ENCODE measurements at places on chromosomes 11 and 22. TPM values are rescaled to one million over a fixed set of nuclear protein-coding genes. Genes with fewer than 3 reads are reported as not detected.

GRCh38 chr11:83456075-83456474 is 169.9 kb upstream of the CCDC90B start:
- no peak overlapping the region for H3K27ac ChIP-seq
- H3K4me3 ChIP-seq = no peak overlapping the region
- DNase-seq = no peak
- no peaks in the 10 kb centered on the region for H3K4me1 ChIP-seq

DNA sequence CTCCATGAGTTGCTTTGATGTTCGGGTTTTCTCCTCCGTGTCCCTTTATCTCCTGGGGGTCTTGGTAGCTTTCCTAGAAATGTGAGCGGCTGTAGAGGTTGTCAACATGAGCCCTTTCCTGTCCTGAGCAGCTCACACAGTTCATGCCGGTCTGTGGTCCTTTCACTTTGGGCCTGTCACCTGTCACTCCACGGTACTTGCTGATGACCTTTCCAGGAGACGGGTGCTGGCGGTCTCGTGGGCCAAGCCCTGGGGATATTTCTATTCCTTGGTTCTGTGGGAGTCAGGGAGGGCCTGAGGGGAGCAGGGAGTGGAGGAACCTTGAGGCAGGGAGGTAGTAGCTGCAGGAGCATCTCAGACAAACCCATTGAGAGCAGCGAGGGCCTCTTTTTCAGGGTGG is 20.9 kb upstream of the FGF4 start:
- H3K27me3 ChIP-seq = peaks cover 31% of the 10 kb centered on the region
- H3K4me1 ChIP-seq = no peaks in the 10 kb centered on the region
- no peak overlapping the region for H3K4me3 ChIP-seq
- H3K27ac ChIP-seq = no peak overlapping the region

- H3K4me1 ChIP-seq = no peaks in the 10 kb centered on the region
- no peak for DNase-seq
- H3K27me3 ChIP-seq = peaks cover 19% of the 10 kb centered on the region
- no peaks in the 10 kb centered on the region for H3K36me3 ChIP-seq
- no peak overlapping the region for H3K4me3 ChIP-seq
Observed at GRCh38 chr11:11372461-11372860, 19.4 kb upstream of the CSNK2A3 start.

DNA sequence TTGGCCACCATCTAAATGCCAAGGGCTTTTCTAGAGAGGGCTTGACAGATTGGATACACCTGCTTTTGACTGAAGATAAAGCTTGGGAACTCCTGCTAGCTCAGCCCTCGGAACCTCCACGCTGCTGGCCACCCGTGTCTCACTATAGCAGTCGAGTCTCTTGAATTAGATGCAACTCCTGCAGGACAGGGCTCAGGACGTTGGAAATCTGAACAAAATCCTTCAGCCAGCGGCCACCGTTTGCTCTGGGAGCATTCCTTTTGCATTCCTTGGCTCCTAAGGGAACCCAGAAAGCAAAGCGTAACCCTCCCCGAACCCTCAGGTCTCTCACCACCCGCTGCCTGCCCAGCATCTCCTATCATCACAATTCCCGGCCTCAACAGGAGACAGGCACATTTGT is 77.8 kb downstream of the GRIK4 start:
- H3K4me1 ChIP-seq = no peaks in the 10 kb centered on the region
- H3K36me3 ChIP-seq = peaks cover 10% of the 10 kb centered on the region
- no peak overlapping the region for H3K4me3 ChIP-seq
- H3K27me3 ChIP-seq = peaks cover 13% of the 10 kb centered on the region
- no peak overlapping the region for H3K27ac ChIP-seq

The OR51E2 gene
- not detected for polyA plus RNA-seq

All from naive B cell (primary cell).